ENCODE measurements at places on chromosomes 5 and 9.

DNA sequence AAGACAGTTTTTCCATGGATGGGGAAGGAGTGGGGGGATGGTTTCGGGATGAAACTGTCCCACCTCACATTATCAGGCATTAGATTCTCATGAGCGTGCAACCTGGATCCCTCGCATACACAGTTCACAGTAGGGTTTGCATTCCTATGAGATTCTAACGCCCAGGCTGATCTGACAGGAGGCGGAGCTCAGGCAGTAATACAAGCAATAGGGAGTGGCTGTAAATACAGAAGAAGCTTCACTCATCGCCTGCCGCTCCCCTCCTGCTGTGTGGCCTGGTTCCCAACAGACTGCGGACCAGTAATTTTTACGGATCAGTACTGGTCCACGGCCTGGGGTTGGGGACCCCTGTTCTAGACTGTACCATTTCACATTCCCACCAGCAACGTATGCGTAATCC lies 68.3 kb upstream of the OTULINL start:
- DNase-seq: no peak

DNA sequence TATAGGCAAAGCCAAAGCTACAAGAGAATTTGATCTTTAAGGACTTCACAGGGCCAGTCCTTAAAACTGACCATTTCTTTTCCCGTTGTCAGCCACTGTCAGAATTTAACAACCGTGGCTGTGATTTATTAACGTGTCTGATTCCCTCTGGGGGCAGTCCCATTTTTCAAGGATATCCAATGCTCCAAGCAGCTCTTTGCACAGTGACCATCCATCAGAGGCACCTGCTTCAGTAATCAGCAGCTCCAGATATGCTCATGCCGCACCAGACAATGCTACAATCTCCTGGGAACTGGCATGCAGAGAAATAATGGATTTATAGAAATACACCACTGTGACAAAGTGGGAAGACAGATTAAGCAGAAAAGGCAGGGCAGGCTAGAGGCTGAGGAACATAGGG lies 163.3 kb upstream of the PPP1R2B start:
- no peak for DNase-seq

GRCh38 chr5:68046445-68046844 lies 169.1 kb upstream of the PIK3R1 start:
- DNase-seq: no peak

DNA sequence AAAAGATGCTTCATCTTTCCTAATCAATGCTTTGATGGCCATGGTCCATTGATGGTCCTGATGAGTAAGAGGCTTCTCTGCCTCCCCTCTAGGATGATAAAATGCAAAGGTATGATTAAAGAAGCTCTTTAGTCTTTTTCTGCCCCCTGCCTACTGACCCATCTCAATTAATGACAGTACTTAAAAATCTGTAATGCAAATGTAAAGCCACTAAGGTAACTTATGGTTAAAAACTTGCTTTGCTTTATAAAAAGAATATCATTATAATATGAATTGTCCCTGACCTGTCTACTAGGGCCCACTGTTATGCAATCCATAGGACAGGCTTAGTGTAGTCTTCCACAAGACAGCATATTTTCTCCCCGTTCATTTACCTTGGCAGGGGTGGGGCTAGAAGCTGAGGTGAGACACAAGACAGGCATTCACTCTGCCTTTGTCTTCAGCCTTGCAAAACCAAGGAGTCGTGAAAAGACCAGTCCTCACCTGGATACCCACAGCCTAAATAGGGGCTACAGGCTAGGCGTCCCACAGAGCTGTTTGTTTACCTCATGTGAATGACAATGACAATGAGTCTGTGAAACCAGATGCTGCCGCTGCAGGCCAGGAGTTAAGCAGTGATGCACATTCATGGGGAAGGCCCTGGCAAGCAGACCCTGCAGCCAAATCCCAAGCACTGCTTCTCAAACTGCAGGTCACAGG lies 60.4 kb downstream of the BNC2 start:
- no peak for DNase-seq

DNA sequence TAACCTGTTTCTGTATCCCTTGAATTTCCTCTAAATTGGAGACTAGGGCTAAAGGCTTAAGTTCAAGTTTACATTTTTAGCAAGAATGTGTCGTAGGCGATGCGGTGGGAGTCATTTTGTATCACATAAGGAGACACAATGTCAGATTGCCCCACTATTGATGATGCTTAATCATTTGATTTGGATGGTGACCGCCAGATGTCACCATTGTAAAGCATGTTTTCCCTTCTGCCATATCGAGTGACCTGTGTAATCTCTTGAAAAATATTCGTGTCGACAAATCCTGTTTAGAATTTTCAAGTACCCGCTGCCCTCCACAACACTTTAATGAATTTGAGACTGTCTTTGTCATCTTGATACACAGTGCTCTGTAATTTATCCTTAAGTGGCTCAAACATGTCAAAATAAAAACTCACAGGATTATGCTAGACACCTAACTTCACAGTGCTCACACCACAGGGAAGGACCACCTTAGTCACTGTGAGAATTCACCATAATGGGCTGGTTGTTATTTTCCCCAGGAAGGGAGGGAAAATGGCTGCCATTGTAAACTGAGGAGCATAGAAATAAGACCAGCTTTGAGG lies 34.5 kb upstream of the SLC46A2 start:
- no peak for DNase-seq

- no peak for DNase-seq
These were observed 426.2 kb upstream of the BRINP1 start for GRCh38 chr9:119795395-119795794.

DNA sequence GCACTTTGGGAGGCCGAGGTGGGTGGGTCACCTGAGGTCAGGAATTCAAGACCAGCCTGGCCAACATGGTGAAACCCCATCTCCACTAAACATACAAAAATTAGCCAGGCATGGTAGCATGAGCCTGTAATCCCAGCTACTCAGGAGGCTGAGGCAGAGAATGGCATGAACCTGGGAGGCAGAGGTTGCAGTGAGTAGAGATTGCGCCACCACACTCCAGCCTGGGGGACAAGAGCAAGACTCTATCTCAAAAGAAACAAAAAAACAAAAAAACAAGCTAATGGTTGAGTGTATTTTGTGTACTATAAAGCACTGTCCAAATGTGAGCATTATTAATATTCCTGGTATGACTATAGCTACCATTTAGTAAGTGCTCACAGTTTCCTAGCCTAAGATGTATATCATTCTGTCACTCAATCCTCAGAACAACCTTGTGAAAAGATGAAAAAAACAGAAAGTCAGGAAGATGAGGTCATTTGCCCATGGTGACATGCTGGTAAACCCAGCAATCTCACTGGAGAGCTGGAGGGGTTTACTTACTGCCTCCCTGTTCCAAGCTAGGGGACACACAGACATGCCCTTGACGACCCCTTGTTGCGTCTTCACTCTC lies 27.7 kb downstream of the ARHGEF37 start:
- no peak for DNase-seq

Data from cerebellar nuclear complex (tissue), 1 donor.